Natural killer cell treated with Interleukin-12 subunit alpha and Interleukin-12 subunit beta and Interleukin-15 and Interleukin-18, amount 100 ng/mL, for 72 hours (primary cell): ENCODE measurements at places on chromosomes 6 and 20. TPM values are rescaled to one million over a fixed set of nuclear protein-coding genes. Genes with fewer than 3 reads are reported as not detected.
A peak's percentile ranks its signal among the peaks of the same experiment; 100 is the strongest.

DNA sequence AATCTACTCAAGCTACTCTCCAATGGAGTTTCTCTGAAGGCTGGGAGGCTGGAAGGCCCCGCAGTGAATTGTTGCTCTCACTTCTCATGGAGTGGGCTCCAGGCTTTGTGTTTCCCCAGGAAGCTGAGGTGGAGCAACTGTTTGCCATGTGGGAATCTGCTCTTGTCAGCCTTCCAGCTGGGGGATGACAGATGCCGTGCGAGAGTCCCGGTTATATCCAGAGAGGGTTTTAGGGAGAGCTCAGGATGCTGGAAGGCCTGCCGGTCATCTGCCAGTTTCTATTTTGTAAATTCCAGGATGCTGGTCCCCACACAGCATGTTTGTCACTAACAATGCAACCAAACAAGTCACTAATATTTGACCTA lies 98.2 kb upstream of the NAA20 start:
- no peaks in the 10 kb centered on the region for H3K36me3 ChIP-seq
- peaks cover 11% of the 10 kb centered on the region for H3K27me3 ChIP-seq
- no peak overlapping the region for H3K4me3 ChIP-seq
- H3K4me1 ChIP-seq, result peaks cover 3% of the 10 kb centered on the region
- DNase-seq, result no peak

GRCh38 chr20:4108495-4109306 lies 93.3 kb upstream of the RNF24 start:
- peaks cover 8% of the 10 kb centered on the region for H3K4me1 ChIP-seq
- H3K27me3 ChIP-seq, result peaks cover 7% of the 10 kb centered on the region
- H3K36me3 ChIP-seq, result no peaks in the 10 kb centered on the region

GRCh38 chr6:73579389-73579788 lies 58.6 kb upstream of the EEF1A1 start:
- H3K36me3 ChIP-seq, result peaks cover 16% of the 10 kb centered on the region
- H3K27me3 ChIP-seq, result no peaks in the 10 kb centered on the region
- peak overlapping the region; percentile 91 for H3K27ac ChIP-seq
- peak overlapping the region; percentile 32 for H3K4me3 ChIP-seq
- peaks cover 13% of the 10 kb centered on the region for H3K4me1 ChIP-seq
- no peak for DNase-seq

- H3K27ac ChIP-seq, result no peak overlapping the region
- no peaks in the 10 kb centered on the region for H3K27me3 ChIP-seq
- no peak for DNase-seq
- no peaks in the 10 kb centered on the region for H3K36me3 ChIP-seq
Measured at GRCh38 chr6:10580570-10580969, 59.4 kb downstream of the GCNT2 start.

- no peak overlapping the region for H3K27ac ChIP-seq
- no peaks in the 10 kb centered on the region for H3K4me1 ChIP-seq
- no peak for DNase-seq
Measured at GRCh38 chr6:80607811-80608391, 501.4 kb downstream of the BCKDHB start.

GRCh38 chr20:7989379-7989778 lies 30.2 kb downstream of the TMX4 start:
- H3K36me3 ChIP-seq, result peaks cover 12% of the 10 kb centered on the region
- H3K27me3 ChIP-seq, result no peaks in the 10 kb centered on the region
- H3K4me1 ChIP-seq, result no peaks in the 10 kb centered on the region
- no peak for DNase-seq
- H3K27ac ChIP-seq, result no peak overlapping the region

DNA sequence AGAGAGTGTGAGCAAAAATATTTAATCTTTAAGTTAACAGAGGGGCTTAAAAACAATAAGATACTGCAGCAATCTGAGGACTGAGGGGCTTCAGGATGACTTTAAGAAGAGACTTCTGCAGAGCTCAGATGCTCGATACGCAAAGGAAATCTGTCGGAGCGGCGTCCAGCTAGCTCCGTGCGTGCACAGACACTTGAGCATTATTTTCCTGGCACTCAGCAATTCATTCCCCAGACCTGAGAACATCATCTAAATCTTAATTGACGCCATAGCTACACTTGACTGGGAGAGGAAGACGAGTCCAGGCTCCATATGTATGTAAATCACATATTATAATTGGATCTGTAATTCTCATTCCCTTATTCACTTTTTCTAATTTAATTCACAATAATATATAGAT lies 228.2 kb downstream of the SOD2 start:
- no peaks in the 10 kb centered on the region for H3K36me3 ChIP-seq
- H3K27ac ChIP-seq, result no peak overlapping the region
- peaks cover 39% of the 10 kb centered on the region for H3K27me3 ChIP-seq
- H3K4me3 ChIP-seq, result no peak overlapping the region
- DNase-seq, result no peak
- H3K4me1 ChIP-seq, result no peaks in the 10 kb centered on the region

- peaks cover 15% of the 10 kb centered on the region for H3K27me3 ChIP-seq
- peaks cover 34% of the 10 kb centered on the region for H3K4me1 ChIP-seq
- DNase-seq, result no peak
- no peak overlapping the region for H3K27ac ChIP-seq
Measured at GRCh38 chr20:50325651-50326050, 135.0 kb downstream of the CEBPB start.

DNA sequence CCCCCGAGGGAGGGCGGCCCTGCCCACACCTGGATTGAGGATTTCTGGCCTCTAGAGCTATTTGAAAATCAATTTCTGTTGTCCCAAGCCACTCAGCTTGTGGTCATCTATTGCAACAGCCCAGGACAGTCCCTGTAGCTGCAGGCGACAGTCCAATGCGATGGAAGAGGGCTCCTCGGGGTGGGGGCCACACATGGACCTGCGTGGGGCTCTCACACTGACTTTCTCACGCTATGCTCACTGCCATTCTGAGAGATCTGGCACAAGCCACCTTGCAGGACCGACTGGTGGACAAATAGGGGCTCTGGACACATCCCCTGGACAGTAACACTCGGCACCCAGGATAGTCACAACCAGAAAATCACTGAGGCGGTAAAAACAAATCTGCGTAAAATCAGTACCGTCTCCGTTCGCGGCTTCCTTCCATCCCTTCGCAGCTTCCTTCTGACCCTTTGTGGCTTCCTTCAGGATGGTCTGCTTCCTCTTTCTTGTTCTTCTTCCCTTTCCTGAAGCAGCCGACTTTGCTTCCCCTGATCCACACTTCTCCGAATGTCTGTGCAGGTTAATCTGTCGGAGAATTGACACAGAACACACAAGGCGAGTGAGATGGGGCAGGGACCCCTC lies 21.8 kb downstream of the CTCFL start:
- H3K4me1 ChIP-seq, result peaks cover 4% of the 10 kb centered on the region
- DNase-seq, result no peak
- peaks cover 24% of the 10 kb centered on the region for H3K27me3 ChIP-seq
- H3K36me3 ChIP-seq, result no peaks in the 10 kb centered on the region
- H3K27ac ChIP-seq, result no peak overlapping the region

- H3K27ac ChIP-seq, result no peak overlapping the region
- H3K36me3 ChIP-seq, result no peaks in the 10 kb centered on the region
- H3K4me3 ChIP-seq, result no peak overlapping the region
- H3K27me3 ChIP-seq, result no peaks in the 10 kb centered on the region
Measured at GRCh38 chr6:143961886-143962878, 45.9 kb downstream of the PLAGL1 start.

GRCh38 chr6:130890521-130890971 lies 63.3 kb downstream of the SMLR1 start:
- H3K4me1 ChIP-seq, result peaks cover 5% of the 10 kb centered on the region
- no peak overlapping the region for H3K4me3 ChIP-seq
- no peak for DNase-seq
- no peak overlapping the region for H3K27ac ChIP-seq
- H3K27me3 ChIP-seq, result no peaks in the 10 kb centered on the region

DNA sequence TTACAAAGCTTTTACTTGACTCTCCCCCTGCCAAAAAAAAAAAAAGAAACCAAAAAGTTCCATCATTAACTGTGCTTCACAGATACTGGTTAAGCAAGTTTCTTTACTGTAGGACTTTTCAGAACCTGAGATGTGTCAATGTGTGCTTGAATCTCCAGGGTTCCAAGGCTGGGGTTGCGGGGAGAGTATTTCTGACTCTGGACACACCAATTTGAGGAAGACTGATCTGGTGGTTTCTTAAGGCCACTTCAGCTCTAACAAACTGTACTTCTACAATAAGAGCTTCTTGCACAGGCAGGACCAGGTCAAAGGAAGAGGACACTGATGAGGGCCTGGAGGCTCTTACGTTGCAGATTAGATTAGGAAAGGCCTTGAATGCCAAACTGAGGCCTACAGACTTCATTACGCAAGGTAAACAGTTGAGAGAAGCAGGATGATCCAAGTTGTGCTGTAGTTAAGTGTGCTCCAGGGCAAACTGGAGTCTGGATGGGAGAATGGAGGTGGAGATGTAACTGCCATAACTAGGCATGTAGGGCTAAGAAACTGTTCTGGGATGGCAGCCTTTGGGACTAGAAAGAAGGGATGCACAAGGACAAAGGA lies 24.4 kb downstream of the COMMD7 start:
- peaks cover 11% of the 10 kb centered on the region for H3K36me3 ChIP-seq
- no peak for DNase-seq
- no peaks in the 10 kb centered on the region for H3K27me3 ChIP-seq
- no peak overlapping the region for H3K4me3 ChIP-seq

GRCh38 chr6:30887901-30888815 lies 3.8 kb downstream of the DDR1 start:
- no peak overlapping the region for H3K4me3 ChIP-seq
- DNase-seq, result no peak
- no peaks in the 10 kb centered on the region for H3K36me3 ChIP-seq
- H3K27ac ChIP-seq, result no peak overlapping the region
- peaks cover 19% of the 10 kb centered on the region for H3K4me1 ChIP-seq

GRCh38 chr20:31833130-31833930 lies 12.1 kb downstream of the FOXS1 start:
- H3K27ac ChIP-seq, result no peak overlapping the region
- no peaks in the 10 kb centered on the region for H3K36me3 ChIP-seq

DNA sequence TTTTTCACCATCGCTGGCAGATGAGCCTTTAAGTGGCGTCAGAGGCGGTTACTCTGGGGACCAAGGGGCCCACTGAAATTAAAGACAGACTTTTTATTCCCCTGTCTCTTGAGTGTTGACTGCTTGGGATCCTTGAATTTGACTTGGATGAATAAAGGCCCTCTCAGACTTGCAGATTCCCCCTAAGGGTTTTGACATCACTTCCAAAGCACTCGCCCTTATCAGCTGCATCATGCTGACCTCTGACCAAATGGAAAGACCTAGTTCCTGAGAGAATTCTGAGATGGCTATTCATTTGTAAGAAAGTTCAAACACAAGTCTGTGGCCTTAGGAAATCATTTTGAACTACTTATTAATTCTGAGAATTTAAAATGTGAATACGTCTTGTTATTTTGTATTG lies 13.5 kb upstream of the MOXD1 start:
- H3K27ac ChIP-seq, result no peak overlapping the region
- H3K36me3 ChIP-seq, result no peaks in the 10 kb centered on the region
- H3K4me1 ChIP-seq, result no peaks in the 10 kb centered on the region
- no peak for DNase-seq
- no peak overlapping the region for H3K4me3 ChIP-seq

GRCh38 chr20:17663040-17663399 lies 19.0 kb downstream of the RRBP1 start:
- H3K36me3 ChIP-seq, result peaks cover 27% of the 10 kb centered on the region
- peak overlapping the region; percentile 93 for H3K27ac ChIP-seq
- no peak for DNase-seq
- peaks cover 69% of the 10 kb centered on the region for H3K4me1 ChIP-seq

- no peak overlapping the region for H3K4me3 ChIP-seq
- H3K27me3 ChIP-seq, result no peaks in the 10 kb centered on the region
- H3K27ac ChIP-seq, result no peak overlapping the region
Measured at GRCh38 chr6:115570331-115570730, 490.4 kb downstream of the FRK start.

- no peaks in the 10 kb centered on the region for H3K27me3 ChIP-seq
- H3K4me1 ChIP-seq, result peaks cover 10% of the 10 kb centered on the region
- H3K36me3 ChIP-seq, result no peaks in the 10 kb centered on the region
- no peak overlapping the region for H3K27ac ChIP-seq
Measured at GRCh38 chr6:43668151-43669028, 19.2 kb downstream of the MRPS18A start.

The RAMACL gene
- 0.21 TPM for total RNA-seq

The RGS17 gene
- 0.45 TPM for total RNA-seq

The BPIFB1 gene
- not detected for total RNA-seq

The HLA-DRB1 gene
- total RNA-seq, result 117 TPM

The MAP3K5 gene
- total RNA-seq, result 27.9 TPM

The C6orf52 gene
- total RNA-seq, result 2.4 TPM

The RHAG gene
- not detected for total RNA-seq

The CDH26 gene
- 1.8 TPM for total RNA-seq

The CDKAL1 gene
- 43.8 TPM for total RNA-seq

The NOTCH4 gene
- 1.4 TPM for total RNA-seq

The POM121L2 gene
- not detected for total RNA-seq

The COX4I2 gene
- total RNA-seq, result not detected

The PRND gene
- not detected for total RNA-seq
